ENCODE measurements at places on chromosomes 5 and 9.

DNA sequence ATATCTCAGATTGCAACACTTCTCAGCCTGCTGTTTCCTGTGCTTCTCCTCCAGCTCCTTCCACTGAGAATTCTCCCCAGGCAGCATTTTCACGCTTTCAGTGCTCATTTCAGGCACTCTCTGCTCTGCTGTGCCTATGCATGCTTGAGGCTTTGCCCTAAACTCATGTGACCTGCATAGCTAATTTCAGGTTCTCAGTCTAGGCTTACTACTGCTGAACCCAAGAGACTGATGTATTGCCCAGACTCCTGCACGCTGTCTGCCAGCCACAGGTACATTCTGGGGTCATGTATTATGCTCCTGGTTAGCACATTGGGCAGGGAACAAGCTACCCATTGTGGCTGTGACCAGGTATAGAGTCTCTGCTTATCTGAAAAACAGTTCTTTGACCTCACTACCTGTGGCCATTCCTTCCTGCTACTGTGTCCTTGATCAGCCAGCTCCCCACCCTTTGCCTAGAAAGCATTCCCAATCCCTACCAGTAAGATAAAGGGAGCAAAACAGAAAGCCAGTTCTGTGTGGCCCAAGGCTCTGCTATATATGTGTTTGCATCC is 34.7 kb downstream of the PIP5K1B start:
- no peak for DNase-seq

DNA sequence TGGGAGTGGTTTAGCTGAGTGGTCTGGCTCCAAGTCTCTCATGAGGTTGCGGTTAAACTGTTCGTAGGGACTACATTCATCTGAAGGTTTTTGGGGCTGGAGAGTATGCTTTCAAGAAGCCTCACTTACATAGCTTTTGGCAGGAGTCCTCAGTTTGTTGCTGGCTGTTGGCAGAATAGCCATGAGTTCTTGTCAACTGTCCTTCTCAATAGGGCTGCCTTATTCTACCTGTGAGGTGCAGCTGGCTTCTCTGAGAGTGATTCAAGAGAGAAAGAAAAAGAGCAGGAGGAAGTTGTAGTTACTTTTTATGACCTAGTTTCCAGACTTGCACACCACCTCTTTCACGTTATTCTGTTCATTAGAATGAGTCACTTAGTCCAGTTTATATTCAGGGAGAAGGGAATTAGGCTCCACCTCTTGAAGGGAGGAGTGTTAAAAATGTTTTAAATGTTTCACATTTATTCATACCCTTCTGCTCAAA is 33.2 kb downstream of the YTHDC2 start:
- no peak for DNase-seq

GRCh38 chr5:159175547-159175946 is 33.8 kb downstream of the RNF145 start:
- no peak for DNase-seq

DNA sequence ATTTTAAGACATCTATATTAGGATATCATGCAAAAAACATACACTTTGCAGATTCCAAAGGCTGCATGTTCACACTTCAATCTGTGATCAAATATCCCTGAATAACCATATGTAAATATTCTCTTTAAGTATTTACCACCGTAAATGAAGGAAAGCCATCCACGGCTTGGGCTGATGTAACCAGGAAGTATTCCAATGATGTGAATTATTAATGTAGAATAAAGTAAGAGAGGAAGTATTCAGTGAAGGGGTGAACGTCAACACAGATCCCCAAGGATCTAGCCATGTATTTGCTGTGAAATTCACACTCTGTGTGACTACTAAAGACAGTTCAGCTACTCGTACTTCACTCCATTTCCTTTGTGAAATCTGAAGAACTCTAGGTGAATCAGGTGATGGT is 75.2 kb downstream of the CDH6 start:
- DNase-seq = no peak

GRCh38 chr5:68426586-68426985 is 211.0 kb downstream of the PIK3R1 start:
- no peak for DNase-seq

Data from stimulated activated CD8-positive, alpha-beta memory T cell treated with anti-CD3 and anti-CD28 coated beads, Interleukin-15, amount 100 ng/mL, for 24 hours (primary cell).